ENCODE measurements at places on chromosomes 3 and 15. TPM values are rescaled to one million over a fixed set of nuclear protein-coding genes. Genes with fewer than 3 reads are reported as not detected.
A peak's percentile ranks its signal among the peaks of the same experiment; 100 is the strongest.

DNA sequence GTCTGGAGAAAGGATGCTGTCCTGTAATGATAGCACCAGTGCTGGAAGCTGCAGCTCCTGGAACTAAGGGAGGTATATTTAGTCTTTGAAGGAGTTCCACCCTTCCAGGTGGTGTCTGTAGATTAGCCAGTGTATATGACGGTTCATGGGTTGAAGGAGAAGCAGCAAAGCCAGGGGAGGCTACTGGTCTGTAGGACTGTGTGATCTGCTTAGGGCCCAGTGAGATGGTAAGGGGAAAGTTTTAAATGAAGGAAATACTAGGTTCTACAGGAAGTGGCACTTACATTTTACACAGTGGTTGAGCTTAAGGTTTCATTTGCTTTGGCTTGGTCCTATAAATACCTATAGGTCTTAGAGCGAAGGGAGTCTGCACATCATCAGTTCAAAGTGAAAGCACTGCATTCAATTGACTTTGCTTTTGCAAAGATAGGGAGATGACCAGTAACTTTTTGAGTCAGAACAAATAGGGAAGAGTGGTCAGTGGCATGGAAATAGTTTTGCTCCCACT is 5.6 kb downstream of the SLC25A38 start:
- no peak for DNase-seq

- peak; percentile 74 for DNase-seq
Measured at GRCh38 chr15:89662893-89663626, 7.8 kb upstream of the KIF7 start.

DNA sequence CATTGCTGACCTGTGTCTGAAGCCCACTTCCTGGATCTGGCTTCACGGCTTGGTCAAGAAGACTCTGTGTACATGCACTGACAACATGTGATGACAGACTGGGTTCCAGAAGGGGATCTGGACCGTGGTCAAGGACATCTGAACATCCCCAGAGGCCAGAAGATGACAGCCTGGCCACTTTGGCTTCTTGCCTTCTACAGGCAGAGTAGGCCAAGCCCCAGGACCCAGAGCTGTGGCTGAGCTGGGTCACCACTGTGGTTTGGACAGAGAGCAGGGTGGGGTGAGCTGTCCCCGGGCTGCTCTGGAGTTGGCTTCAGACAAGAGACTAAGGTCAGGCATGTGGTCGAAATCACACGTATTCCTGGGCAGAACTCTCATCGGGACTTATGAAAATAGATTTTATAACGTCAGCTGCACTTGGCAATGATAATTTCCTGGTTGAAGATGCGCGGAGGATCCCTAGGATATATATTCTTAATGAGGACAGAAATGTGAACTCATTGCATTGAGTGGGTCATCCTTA is 114.1 kb upstream of the FRMD4B start:
- DNase-seq: peak; percentile 60

- DNase-seq: no peak
Measured at GRCh38 chr3:131401978-131402377, 20.4 kb downstream of the NUDT16 start.

The MYZAP gene
- 9.0 TPM for polyA plus RNA-seq

The SLC6A20 gene
- 0.88 TPM for polyA plus RNA-seq

DNA sequence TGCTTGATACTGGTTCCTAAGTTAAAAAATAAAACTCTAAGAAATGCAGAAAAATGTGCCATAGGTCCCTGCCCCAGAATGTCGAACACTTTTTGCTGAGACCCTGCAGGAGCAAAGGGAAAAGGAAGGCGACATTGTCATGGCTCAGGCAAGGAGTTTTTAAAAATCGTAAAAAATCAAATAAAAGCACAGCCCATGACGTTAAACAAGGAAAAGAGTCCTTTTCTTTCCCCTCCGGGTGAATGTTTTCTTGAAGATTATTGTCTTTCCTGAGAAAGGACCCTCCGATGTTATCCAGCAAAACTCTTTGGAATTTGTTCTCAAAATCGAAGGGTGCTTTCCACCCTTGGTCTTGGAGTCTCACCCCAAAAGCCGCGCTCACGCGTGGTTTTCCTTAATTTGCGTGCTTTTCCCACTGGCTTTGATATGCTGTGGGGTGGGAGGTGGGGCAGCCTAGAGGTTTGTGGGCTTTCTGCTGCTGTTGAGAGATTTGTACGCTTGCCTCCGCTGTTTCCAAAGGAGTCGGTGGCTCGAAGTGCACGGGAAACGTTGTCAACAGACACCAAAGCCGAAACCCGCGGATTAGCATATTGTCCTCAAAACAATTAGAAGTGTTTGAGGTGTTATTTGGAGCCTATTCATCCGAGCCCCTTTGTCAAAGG is 2.9 kb downstream of the SOX14 start:
- DNase-seq: no peak

Data from lung (tissue), 17 donors.